ENCODE measurements at places on chromosomes 7 and 10.

DNA sequence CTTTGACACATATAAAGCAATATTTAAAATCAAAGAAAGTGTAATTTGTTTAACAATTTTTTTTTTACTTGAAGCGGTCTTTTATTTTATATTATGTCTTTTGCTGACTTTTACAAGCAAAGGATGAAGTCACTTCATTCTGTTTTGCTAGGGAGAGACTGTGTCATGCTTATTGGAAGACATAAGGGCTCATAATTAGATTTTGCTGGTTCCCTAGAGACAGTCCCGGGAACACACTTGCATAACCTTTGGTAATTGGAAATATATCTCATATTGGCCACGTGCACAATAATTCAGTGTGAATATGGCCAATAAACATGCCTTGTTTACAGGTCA, 448 bp upstream of the NET1 start:
- DNase-seq = no peak

GRCh38 chr7:112350585-112350984, 99.7 kb upstream of the IFRD1 start:
- DNase-seq = no peak

GRCh38 chr10:21976739-21977138, 26.8 kb downstream of the DNAJC1 start:
- DNase-seq = no peak

GRCh38 chr7:33217595-33217994, 88.2 kb downstream of the BBS9 start:
- no peak for DNase-seq

GRCh38 chr7:142885311-142886230, at the start of gene TRPV6:
TRPV6 (minus strand) TSS chr7:142885745.
- DNase-seq = no peak

DNA sequence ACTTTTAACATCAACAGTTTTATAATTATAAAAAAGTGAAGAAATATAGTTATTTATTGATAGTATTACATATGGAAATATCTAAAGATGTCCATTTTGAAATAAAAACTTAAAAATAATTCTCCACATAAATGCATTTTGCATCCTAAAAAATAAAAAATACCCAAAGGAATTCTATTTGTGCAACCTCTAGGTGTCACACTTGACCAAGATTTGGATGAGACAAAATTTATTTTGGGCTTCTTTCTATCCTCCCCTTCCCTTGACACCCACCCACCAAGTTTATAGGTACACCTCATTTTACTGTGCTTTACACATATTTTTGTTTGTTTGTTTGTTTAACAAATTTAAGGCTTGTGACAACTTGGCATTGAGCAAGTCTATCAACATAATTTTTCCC, 3.3 kb upstream of the THSD7A start:
- no peak for DNase-seq

- DNase-seq = no peak
Measured at GRCh38 chr10:63391812-63392211, 74.0 kb downstream of the JMJD1C start.

DNA sequence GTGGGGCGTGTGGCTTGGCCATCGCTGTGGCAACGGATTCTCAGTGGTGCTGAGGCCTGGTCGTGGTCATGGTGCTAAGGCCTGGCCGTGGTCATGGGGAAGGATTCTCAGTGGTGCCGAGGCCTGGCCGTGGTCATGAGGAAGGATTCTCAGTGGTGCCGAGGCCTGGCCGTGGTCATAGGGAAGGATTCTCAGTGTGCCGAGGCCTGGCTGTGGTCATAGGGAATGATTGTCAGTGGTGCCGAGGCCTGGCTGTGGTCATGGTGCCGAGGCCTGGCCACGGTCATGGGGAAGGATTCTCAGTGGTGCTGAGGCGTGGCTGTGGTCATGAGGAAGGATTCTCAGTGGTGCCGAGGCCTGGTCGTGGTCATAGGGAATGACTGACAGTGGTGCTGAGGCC, 327.9 kb downstream of the ADARB2 start:
- DNase-seq = no peak

DNA sequence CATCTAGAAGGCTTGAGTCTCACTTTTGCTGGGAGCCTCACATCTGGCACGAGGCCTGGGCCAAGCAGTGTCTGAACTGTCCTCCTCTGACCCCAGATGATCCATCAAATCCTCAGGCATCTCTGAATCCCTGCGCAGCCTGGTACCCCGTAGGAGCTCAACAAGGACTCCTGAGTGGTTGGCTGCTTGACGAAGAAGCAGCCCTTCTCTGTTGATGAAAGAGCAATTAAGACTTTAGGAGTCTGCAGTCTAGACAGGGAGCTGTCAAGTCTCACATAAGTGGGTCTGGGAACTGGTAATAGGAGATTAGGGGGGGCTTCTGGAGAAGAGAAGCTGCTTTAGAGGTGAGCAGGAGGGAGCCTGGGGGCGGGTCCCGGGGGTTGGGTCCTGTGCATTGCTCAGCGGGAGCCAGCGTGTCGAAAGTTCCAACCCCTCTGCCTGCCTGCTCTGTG, 326.0 kb downstream of the RPS24 start:
- DNase-seq = no peak

DNA sequence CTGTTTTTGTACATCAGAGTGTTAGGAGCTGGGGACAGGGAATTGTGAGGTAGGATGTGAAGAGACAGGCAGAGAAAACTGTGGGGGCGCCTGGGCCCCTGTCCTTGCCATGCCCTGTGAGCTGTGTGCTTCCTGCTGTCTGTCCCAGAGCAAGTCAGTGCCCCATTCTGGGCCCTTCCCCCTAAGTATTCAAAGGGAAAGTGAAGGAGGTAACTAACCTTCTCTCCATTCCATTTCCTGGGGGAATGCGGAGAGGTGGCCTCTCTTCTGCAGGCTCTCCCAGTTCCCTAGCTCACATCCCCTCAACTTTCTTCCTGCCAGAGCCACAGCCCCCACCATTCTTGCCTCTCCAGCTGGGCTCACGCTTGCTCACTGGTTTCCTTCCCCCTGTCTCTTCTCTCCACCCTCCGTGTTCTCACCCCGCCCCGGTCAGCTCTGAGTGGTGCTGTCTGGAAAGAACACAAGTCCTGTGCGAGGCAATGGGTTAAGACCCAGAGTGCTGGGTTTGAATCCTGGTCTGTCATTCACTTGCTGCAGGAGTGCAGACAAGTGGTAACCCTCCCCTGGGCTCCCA, 9.7 kb upstream of the VSIR start:
- DNase-seq = no peak

GRCh38 chr7:122380992-122381391, 76.4 kb upstream of the FEZF1 start:
- DNase-seq = no peak

GRCh38 chr10:79424221-79425073, 21.0 kb downstream of the ZCCHC24 start:
- no peak for DNase-seq

- no peak for DNase-seq
Measured at GRCh38 chr10:119531067-119531466, 11.5 kb downstream of the RGS10 start.

- no peak for DNase-seq
Measured at GRCh38 chr7:80671744-80672143, 33.3 kb downstream of the CD36 start.

All from stimulated activated CD8-positive, alpha-beta memory T cell treated with anti-CD3 and anti-CD28 coated beads, Interleukin-7, amount 100 ng/mL, for 48 hours (primary cell).